ENCODE measurements at places on chromosomes 7 and 10. TPM values are rescaled to one million over a fixed set of nuclear protein-coding genes. Genes with fewer than 3 reads are reported as not detected.
A peak's percentile ranks its signal among the peaks of the same experiment; 100 is the strongest.

GRCh38 chr7:18855796-18856195 lies 261.6 kb downstream of the TWIST1 start:
- H3K27me3 ChIP-seq = no peaks in the 10 kb centered on the region
- no peak overlapping the region for H3K4me3 ChIP-seq
- H3K4me1 ChIP-seq = no peaks in the 10 kb centered on the region
- DNase-seq = no peak

DNA sequence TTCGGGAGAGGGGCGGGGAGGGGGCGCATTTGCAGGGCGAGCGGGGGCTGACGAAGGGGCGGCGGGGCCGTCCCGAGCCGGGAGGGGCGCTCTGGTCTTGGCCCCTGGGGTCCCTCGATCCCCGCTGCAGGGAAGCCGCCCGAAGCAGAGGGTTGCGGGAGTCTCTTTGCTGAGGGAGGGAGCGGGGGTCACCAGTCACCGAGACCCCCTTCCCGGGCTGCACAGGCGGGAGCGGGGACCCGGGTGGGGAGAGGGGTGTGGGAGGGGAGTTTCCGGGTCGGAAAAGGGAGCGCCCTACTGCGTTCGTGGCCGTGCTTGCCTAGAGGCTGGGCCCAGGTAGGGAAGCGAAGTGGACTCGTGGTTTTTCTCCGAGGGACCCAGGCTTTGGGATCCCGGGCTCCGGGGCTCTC lies 422 bp downstream of the AP1S1 start:
- H3K27me3 ChIP-seq = no peaks in the 10 kb centered on the region
- no peak for DNase-seq
- peak overlapping the region; percentile 84 for H3K4me3 ChIP-seq
- H3K27ac ChIP-seq = no peak overlapping the region
- H3K4me1 ChIP-seq = no peaks in the 10 kb centered on the region

DNA sequence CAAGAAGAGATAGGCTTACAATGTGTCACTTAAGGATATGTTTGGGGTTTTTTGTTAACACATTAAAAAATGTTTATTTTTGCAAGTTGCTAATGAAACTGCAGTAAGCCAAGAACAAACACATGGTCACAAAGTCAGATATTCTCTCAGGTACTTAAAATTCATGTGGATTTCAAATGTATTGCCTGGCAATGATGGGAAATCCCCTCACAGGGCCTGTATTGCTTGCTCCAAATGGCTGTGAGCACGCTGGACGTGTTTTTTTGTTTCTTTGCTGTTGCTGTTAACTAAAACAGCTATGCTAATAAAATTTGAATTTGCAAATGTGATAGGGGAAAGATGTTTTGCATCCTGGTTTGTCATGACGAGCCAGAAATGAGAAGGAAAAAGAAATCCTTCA lies 3.8 kb upstream of the CELF2 start:
- no peak for DNase-seq
- peaks cover 34% of the 10 kb centered on the region for H3K4me1 ChIP-seq
- no peaks in the 10 kb centered on the region for H3K36me3 ChIP-seq
- no peaks in the 10 kb centered on the region for H3K27me3 ChIP-seq

DNA sequence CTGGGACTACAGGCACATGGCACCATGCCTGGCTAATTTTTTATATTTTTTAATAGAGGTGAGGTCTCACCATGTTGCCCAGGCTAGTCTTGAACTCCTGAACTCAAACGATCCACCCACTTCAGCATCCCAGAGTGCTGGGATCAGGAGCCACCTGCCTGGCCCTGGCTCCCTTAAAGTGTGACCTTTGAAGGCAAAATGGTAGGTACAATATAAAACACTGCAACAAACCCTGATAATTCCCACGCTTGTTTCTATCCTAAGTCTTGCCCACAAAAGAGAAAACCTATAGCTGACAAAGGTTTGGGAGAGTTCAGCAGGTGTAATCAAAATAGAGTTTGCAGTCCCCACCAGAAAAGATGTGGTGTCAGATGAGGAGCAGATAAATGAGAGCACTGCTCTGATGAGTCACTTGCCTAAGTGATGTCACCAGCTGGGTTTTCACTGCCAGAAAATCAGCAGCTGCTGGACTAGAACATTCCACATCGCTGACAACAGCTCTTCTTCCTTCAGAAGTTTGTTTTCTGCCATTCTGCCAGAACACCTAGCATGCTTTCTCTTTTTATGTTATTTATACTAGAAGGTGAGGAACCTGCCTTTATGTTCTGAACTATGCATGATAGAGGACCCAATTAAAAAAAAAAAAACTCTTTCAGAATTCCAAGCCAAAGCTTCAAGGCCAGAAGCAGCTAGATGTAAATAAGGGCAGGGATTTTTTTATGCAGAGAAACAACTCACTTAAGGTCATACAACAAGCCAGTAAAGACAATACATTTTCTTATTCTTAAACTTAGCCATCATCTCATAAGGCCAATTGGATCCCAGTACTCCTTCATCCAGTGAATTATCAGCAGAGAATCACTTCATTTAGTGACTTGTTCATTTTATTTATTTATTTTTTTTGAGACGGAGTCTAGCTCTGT lies 18.0 kb downstream of the PURB start:
- H3K4me3 ChIP-seq = no peak overlapping the region
- no peak overlapping the region for H3K27ac ChIP-seq
- H3K4me1 ChIP-seq = no peaks in the 10 kb centered on the region

DNA sequence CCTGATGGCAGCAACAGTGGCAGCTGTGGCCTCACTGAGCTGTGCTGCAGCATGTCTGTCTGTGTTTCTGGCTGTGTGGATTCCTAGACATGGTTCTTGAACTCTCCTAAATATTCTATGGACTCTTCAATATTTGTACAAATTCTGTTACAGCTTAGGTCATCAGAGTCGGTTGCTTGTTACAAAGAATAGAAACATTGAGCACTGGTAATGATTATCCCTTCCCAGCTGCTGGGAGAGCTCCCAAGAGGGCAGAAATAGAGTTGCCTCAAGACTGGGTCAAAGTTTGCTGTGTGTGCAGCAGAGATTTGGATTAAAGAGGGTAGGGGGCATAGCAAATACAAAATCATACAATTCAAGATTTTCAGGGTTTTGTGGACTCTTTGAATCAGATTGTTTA lies 337.1 kb upstream of the AKR1E2 start:
- H3K4me3 ChIP-seq = no peak overlapping the region
- no peaks in the 10 kb centered on the region for H3K36me3 ChIP-seq
- no peak for DNase-seq
- no peaks in the 10 kb centered on the region for H3K27me3 ChIP-seq
- no peak overlapping the region for H3K27ac ChIP-seq

DNA sequence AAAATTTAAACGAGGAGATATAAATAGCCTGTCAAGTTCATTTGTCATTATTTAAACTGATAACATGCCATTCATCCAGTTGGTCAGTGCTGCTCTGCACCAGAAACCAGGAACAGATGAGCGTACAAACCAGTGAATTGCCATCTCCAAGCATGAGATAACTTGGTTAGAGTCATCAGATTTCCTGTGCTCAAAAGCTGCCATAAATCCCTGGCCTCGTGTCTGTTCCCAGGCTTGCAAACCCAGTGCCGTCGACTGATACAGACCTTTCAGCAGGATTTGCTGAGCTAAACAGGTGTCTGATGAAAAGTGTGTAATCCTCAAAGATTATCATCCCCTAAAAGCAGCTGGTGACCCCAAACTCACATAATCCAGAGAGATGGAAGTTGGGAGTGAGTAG lies 96.0 kb upstream of the SAMD8 start:
- no peak for DNase-seq
- no peak overlapping the region for H3K27ac ChIP-seq
- peaks cover 30% of the 10 kb centered on the region for H3K4me1 ChIP-seq

DNA sequence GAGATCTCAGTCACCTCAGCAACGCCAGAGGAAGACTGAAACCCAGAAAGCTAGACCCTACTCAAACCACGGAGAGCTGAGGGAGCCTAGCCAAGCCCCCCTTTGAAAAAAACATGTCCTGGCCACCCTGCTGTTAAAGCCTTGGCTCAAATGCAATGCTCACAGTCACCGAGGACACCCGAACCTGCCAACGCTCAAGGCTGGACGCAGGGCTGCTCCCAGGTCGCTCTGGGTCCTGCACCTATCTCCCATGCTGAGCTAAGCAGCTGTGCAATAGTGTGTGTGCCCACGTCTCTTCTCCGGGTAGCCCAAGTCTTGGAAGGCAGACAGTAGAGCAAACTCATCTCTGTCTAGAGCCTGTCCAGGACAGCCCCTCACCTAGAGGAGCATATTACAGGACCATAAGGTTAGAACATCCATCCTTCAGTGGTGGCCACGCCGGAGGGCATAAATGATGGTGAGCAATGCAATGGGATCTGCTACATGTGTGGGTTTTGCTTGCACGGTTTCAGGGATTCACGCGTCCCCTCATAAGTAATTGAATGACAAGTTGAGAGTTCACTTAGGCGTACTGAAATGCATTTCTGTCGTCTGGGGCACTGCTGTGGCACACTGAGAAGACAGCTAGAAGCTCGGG lies 94.2 kb upstream of the DDC start:
- DNase-seq = peak; percentile 30
- no peaks in the 10 kb centered on the region for H3K27me3 ChIP-seq

DNA sequence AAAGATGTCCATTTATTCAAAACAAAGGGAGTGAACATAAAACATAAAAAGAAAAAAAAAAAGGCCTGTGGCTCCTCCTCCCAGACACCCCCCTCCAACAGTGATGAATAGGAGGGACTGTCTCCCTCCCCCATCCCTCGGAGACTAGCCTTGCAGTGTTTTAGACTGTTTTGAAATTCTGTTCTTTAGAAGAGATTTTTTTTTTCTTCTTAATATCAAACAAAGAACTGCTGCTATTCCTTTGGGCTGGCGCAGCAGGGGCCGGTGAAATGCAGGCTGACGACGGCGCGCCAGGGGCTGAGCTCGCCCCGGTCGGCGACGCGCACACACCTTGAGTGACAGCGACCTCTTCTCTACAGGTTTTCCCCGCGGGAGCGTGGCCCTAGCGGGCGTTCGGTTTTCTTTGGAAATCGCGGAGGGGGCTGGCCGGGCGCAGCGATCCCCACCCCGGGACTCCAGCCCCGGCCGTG lies at the start of gene LANCL2:
Gene LANCL2 (plus strand): TSS at position 133 of the 470 bp plus-strand sequence. CDS start 689 bp downstream, outside the sequence.
- H3K36me3 ChIP-seq = peaks cover 3% of the 10 kb centered on the region
- no peaks in the 10 kb centered on the region for H3K4me1 ChIP-seq
- no peaks in the 10 kb centered on the region for H3K27me3 ChIP-seq

DNA sequence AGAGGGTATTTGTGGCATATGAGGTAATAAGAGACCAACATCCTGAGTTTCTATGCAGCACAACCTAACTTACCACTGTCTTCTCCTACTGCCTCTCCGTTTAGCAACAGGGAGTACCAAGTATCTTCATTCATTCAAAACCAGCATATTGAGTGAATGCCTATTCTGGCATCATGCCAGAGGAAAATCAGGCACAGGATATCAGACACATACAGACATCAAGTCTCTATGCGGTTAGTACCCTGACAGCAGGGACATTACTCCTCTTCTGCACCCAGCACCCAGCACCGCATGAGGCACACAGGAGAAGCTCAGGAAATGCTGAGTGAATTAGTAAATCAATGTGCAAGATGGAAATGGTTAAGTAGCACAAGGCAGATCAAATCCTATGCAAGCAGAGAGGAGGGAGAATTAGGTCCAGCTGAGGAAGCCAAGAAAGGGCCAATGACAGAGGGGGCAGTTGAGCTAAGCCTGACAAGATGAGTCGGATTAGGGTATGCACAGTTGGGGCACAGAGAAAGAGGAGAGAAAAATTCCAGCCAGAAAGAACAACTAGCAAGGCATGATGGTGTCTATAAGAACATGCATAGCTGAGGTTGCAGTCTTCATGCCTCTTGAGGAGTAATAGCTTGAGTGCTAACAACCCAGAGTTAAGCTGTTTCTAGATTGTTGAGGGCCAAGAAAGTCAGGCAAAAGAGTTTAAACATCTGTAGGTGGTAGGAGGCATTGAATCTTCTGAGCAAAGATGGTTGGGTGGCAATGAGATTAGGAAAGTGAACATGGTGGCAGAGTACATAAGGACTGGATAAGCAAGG lies 146.0 kb downstream of the PLXNA4 start:
- H3K27me3 ChIP-seq = no peaks in the 10 kb centered on the region
- H3K36me3 ChIP-seq = no peaks in the 10 kb centered on the region
- DNase-seq = no peak
- H3K27ac ChIP-seq = no peak overlapping the region
- H3K4me3 ChIP-seq = no peak overlapping the region

DNA sequence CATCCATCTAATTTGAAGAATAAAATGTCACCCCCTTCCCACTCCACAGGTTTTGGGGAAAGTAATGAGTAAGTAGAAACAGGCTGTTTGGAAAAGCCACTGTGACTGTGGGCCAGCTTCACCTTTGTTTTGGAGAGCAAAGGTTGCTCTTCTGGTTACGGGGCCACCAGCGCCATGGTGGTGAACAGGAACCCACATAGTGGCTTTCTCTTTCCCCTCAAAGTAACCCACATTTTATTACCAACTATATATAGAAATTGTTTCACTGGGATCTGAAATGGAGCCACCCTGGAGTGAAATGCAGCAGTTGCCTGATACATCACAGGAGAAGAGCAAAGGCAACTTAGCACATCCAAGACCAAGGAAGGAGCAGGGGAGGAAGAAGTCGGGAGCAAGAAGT lies 112.3 kb upstream of the EFCAB10 start:
- no peak overlapping the region for H3K27ac ChIP-seq
- DNase-seq = no peak
- H3K4me3 ChIP-seq = no peak overlapping the region
- peaks cover 8% of the 10 kb centered on the region for H3K4me1 ChIP-seq

DNA sequence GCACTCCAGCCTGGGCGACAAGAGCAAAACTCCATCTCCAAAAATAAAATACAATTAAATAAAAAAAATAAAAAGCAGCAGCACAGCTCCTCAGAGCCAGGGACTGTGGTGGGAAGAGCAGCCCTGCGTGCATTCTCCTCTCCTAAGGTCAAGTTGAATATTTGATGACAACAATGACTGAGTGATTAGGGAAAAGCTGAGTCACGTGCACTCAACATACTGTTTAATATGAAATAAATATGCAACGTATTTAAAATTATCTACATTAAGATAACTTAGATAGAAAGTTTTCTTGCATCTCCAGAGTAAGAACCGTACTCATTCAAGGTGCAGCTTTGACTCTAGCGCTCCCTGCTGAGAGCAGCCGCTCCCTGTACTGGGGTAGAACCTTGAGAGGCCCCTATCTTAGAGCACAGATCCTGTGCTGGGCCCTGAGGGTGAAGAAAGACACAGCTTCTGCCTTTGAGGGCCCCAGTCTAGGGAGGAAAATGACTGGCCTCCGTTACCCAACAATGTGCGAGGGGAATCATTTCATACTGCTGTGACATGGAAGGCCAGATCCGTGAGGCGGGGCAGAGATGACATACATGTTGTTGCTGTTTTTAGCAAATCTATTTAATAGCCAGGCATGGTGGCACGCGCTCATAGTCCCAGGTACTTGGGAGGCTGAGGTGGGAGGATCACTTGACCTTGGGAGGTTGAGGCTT lies 81.1 kb downstream of the SVIL start:
- no peaks in the 10 kb centered on the region for H3K27me3 ChIP-seq
- peaks cover 35% of the 10 kb centered on the region for H3K36me3 ChIP-seq
- no peak overlapping the region for H3K4me3 ChIP-seq
- H3K27ac ChIP-seq = no peak overlapping the region
- no peak for DNase-seq
- no peaks in the 10 kb centered on the region for H3K4me1 ChIP-seq

GRCh38 chr10:58220769-58221451 lies 46.8 kb downstream of the IPMK start:
- DNase-seq = no peak
- H3K4me1 ChIP-seq = peaks cover 7% of the 10 kb centered on the region
- H3K27ac ChIP-seq = no peak overlapping the region
- no peaks in the 10 kb centered on the region for H3K27me3 ChIP-seq

SMO gene
- 75.5 TPM for total RNA-seq

HGF gene
- 0.20 TPM for total RNA-seq

ZPBP gene
- not detected for total RNA-seq

BTBD16 gene
- not detected for total RNA-seq

SPAM1 gene
- total RNA-seq = 0.67 TPM

RARRES2 gene
- 32.2 TPM for total RNA-seq

CYP3A4 gene
- total RNA-seq = not detected

TDRD1 gene
- total RNA-seq = not detected

PRLHR gene
- total RNA-seq = not detected

FKBP9 gene
- 50.3 TPM for total RNA-seq
